ENCODE measurements at places on chromosomes 12 and 14.
A peak's percentile ranks its signal among the peaks of the same experiment; 100 is the strongest.

- DNase-seq = peak; percentile 93
These were observed 32.7 kb downstream of the DAD1 start for GRCh38 chr14:22556021-22556989.

- DNase-seq = peak; percentile 30
These were observed 276.5 kb upstream of the AMIGO2 start for GRCh38 chr12:47356129-47356700.

DNA sequence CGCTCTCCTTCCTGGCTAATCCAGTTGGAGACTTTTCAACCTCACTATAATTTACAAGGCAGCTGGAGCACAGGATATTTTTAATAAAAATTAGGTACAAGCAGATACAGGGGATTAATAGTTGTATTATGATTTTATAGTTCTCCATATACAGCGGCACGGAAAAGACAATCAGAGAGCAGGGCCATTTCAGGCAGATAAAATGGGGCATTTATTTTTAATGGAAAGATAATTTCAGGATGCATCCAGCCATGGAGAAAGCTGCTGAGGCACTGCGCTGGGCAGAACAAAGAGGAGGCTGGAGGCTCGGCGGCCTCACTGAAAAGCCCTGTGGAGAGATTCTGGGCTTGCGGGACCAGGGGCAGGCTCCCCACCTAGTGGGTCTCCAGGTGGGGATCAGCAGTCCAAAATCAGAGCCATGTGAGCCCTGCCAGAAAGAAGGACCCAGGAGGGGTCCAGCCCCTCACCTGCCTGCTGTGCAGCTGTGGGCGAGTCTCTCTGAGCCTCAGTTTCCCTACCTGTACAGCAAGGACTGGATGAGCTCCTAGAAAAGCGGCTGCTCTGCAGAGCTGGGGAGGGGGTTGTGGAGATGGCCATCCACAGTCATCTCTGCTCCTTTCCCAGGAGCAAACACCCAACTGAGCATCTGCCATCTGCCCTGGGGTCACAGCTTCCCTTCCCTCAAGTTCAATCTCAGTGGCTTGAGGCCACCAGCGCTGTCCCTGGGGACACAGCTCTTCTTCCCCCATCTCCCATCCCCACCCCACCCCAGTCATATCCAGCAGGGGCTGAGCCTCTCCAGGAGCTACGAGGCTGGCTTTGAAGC, 23.9 kb upstream of the C14orf180 start:
- no peak for DNase-seq

DNA sequence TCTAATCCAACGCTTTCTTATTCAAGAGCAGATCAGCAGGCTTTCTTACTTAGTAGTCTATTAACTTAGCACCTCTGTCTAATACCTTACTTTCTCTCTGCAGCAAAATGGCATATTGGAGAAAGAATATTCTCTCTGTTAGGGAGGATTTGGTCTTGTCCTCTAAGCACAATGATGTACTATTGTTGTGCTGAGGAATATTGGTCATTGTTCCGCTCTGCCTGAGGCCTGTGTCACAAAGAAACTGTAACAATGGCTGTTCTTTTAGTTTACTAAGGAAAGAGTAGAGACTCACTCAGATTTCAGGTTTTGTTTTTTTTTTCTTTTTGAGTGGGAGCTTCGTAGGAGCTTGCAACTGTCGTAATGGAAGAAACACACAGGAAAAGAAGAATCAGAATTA, 1358.8 kb downstream of the LRFN5 start:
- no peak for DNase-seq

DNA sequence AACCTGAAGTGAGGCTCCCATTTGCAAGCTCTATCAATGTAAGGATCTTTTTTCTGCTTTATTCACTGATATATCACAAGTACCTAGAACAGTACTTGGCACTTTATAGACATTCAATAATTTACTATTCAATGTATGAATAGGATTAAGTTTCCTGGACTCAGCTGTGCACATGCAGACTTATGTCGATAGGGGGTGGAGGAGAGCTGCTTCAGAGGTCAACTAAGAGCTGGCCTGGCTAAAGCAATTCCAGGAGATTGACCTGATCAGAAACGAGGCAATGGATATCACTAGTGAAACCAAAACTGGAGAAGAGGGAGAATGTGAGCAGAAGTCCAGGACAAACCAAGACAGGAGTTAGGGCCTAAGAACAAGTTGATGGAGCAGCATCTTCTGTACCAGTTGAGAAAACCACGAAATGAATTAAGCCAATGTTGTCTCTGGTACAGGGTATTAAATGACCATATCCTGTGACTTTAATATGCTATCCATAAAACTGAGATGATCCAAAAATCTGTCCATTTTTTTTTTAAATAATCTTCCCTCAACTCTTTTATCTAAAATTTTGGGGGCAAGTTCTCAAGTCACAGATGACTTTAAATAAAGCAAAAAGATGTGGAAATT, 169.2 kb downstream of the PIK3C2G start:
- peak; percentile 33 for DNase-seq

DNA sequence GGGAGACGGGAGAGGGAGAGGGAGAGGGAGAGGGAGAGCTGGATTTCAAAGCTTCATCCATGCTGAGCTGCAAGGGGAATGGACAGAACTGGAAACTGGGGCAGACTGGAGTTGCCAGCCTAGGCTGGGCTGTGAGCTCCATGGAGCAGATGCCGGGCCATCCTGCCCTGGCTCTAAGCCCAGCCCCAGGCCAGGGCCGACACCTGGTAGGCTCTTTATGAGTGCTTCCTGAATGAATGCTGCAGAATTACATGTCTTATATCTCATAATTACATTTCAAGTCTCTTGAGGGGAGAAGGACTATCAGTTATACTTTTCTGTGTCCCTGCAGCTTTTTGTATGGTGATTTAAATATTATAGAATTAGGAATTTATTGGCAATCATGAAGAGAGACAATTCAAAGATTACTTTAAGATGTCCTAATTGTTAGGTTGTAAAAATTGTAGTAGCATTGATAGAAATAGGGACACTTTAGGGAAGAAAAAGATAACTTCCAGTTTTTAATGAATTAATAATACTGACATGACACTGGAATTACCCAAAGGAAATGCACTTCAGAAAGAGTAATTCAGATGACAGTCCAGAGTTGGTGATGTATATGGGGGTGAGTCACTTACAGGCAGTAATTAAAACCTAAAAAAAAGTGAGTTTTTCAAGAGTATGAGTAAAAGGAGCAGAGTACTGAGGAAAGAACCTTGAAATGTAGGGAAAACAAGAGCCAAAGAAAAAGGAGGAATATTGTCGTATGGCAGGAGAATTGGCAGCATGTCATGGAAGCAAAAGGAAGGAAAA, 29.0 kb downstream of the SCYL2 start:
- no peak for DNase-seq

- DNase-seq = no peak
These were observed 15.6 kb downstream of the ACVRL1 start for GRCh38 chr12:51922762-51923505.

All from kidney (tissue), 22 donors.